ENCODE measurements at places on chromosomes 5 and 9. TPM values are rescaled to one million over a fixed set of nuclear protein-coding genes. Genes with fewer than 3 reads are reported as not detected.

PCDHB5 gene
- total RNA-seq: 1.6 TPM

HK3 gene
- total RNA-seq: 170 TPM

NDST1 gene
- total RNA-seq: 341 TPM

TAF1L gene
- total RNA-seq: 0.07 TPM

IL3 gene
- not detected for total RNA-seq

SH2D3C gene
- 81.4 TPM for total RNA-seq

ZNF189 gene
- total RNA-seq: 22.1 TPM
